ENCODE measurements at places on chromosomes 5 and 9.
A peak's percentile ranks its signal among the peaks of the same experiment; 100 is the strongest.

DNA sequence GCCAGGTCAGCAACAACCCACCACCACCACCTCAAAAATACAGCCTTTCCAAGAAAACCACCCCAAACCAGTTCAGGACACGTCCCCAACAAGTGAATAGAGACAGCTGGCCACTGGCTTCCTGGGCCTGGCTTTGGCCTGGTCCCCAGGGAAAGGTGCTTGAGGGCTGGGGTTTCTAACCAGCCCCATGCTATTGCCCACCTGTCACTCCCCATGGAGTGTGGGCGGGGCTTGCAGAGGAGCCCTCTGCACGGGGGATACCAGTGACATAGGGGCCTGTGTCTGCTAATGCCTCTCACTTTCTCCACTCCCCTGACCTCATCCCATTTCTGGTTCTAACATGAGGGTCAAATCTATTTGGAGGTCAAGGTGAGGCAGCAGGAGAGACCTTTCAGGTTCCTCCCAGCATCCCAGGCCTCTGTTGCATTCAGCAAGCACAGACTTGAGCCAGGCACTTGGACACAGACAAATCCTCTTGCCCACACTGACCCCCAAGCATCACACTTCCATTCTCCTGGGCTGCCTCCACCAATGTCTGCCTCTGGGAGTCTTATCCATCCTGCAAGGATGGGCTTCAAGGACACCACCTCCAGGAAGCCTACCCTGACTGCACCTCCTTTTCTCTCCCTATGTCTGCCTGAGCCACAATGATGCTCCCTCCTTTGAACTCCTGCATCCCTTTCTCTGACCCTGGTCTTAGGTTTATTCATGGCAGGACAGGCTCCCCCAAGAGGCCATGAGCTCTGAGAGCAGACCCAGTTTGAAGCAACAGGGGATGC lies 16.1 kb upstream of the TTLL11 start:
- no peak for DNase-seq

- DNase-seq = no peak
These were observed 19.8 kb upstream of the SLC9A3 start for GRCh38 chr5:543755-544674.

DNA sequence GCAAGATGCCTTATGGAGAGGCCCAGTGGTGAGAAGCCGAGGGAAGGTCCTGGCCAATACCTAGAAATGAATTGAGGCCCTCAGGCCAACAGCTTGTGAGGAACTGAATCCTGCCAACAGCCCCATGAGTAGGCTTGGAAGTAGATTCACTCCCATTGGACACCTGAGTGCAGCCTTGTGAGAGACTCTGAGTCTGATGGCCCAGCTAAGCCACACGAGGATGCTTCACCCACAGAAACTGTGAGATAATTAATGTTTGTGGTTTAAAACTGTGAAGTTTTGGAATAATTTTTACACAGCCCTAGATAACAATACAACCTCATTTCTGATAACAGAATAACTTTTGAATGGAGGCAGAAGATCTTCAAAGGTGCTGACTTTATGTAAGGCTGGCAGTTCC lies 65.9 kb upstream of the DAP start:
- no peak for DNase-seq

DNA sequence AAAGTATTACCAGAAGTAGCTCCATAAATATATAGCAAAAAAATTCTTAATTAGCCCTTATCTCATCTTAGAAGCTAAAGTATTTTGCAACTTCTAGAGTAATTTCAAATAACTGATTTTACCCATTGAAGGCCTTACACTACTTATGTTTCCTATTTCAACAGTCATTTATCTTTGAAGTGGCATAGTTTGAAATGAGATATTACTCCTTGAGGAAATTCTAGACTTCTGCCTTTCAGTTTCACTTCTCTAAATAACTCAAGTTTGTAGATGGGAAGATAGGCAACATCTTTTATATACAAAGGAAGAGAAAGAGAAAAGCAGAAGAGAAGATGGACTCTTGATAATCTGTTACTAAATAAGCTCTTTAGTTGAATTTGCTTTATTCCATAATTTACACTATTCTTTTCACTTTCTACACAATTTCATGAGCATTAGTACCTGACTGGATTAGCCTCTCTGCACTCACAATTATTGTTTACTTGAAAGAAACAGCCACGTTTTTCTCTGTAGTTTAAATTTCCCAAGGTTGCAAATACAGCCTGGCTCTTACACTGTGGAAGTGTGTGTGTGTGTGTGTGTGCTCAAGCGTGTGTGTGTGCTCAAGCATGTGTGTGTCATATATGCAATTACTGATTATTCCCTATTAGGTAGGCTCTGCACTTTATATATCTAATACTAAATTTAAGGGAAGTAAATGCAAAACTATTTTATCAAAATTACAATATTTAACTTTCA lies 60.6 kb upstream of the EMB start:
- DNase-seq = no peak

DNA sequence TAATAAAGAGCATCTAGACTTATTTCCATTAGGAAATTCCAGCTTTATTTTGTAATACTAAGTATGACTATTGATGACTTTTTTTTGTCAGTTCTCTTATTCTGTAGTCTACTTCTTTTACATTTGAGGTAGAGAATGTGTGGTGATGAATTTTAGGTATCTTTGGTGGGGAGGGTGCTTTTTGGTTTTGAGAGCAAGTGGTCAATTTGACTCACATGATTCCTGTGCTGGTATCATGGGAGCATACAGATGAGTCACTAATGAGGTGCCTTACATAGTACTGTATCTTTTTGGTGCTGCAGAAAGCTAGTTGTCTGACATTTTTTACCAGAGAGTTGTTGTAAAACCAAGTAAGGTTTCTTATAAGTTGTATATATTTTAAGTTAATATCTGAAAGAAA lies 35.3 kb downstream of the ERBIN start:
- DNase-seq = peak; percentile 74

GRCh38 chr9:85027870-85028269 lies 358.3 kb downstream of the NTRK2 start:
- DNase-seq = no peak

DNA sequence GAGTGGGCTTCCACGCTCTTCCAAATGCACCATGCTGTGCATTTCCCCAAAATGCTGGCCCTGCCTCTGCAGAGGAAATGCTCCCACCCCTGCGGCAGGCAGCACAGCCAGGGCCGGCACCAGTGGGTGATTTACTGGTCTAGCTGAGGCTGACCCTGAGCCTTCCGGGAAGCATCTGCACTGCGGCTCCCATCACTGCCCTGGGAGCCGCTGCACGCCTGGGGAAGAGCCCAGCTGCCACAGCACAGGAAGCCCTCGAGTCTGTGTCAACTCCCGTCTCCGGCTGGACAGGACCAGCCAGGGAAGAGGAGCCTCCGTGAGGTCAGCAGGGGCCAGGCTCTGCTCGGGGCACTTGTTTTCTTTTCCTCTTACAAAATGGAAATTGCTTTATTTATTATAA lies 25.1 kb upstream of the EEIG1 start:
- DNase-seq = peak; percentile 26

DNA sequence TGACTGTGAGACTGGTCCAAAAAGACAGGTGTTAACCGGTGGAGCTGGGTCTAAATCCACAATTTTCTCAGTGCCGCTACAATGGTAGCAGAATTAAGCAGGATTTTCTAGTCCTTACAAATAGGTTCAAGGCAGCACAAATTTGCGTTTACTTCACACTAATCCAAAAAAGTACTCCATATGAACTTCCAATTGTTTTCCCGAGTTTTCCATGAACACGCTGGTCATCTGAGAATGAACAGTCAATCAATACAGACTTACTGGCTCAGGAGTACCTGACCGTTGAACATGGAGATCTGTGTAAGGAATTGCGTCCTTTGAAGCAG lies 709 bp downstream of the SLC35D2 start:
- no peak for DNase-seq

GRCh38 chr5:537621-538071 lies 13.4 kb upstream of the SLC9A3 start:
- no peak for DNase-seq

GRCh38 chr9:87343816-87344430 lies 153.7 kb upstream of the DAPK1 start:
- peak; percentile 9 for DNase-seq

DNA sequence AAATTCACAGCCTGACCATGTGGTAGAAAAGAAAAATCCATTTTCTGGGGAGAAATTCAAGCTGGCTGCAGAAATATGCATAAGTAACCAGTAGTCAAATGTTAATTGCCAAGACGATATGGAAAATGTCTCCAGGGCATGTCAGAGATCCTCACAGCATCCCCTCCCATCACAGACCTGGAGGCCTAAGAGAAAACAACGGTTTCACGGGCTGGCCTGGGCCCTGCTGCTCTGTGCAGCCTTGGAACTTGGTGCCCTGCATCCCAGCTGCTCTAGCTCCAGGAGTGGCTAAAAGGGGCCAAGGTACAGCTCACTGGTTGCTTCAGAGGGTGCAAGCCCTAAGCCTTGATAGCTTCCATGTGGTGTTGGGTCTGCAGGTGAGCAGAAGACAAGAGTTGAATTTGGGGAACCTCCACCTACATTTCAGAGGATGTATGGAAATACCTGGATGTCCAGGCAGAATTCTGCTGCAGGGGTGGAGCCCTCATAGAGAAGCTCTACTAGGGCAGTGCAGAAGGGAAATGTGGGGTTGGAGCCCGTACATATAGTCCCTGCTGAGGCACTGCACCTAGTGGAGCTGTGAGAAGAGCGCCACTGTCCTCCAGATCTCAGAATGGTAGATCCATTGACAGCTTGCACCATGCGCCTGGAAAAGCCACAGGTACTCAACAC lies 49.7 kb downstream of the PTBP3 start:
- DNase-seq = no peak

DNA sequence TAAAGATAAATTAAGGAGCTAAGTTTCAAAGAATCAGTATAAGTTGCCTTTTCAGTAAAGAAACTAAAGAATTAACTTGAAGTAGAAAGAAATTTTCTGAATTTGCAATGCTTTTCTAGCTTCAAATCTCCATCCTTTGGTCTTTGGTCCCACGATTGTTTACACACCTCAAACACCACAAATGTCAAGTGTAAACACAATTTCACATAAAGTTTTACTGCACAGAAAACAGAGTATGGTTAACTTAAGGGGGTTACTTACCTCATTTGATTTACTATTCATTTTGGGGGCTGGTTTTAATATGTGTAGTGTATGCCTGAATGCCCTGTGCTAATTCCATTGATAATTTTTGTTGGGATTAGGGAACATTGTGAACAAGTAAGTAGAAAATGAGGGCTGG lies 4.1 kb downstream of the CDO1 start:
- no peak for DNase-seq

DNA sequence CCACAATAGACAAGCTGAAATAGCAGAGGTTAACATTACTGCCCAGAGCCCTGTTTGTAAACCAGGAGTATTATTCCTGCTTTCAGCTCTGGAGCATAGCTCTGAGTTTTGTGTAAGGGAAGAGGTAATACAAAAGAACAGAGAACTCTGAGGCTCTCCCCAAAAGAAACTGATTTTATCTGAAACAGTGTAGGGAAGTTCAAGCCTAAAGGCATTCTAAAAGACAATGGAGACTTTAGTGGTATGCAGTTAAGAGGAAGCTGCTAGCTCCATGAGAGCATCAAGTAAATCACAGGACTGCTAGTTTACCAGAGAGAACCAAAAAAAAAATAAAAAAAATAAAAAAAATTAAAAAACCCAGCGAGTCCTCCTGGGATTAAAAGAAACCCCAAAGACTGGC lies 146.6 kb upstream of the PCSK5 start:
- DNase-seq = no peak

DNA sequence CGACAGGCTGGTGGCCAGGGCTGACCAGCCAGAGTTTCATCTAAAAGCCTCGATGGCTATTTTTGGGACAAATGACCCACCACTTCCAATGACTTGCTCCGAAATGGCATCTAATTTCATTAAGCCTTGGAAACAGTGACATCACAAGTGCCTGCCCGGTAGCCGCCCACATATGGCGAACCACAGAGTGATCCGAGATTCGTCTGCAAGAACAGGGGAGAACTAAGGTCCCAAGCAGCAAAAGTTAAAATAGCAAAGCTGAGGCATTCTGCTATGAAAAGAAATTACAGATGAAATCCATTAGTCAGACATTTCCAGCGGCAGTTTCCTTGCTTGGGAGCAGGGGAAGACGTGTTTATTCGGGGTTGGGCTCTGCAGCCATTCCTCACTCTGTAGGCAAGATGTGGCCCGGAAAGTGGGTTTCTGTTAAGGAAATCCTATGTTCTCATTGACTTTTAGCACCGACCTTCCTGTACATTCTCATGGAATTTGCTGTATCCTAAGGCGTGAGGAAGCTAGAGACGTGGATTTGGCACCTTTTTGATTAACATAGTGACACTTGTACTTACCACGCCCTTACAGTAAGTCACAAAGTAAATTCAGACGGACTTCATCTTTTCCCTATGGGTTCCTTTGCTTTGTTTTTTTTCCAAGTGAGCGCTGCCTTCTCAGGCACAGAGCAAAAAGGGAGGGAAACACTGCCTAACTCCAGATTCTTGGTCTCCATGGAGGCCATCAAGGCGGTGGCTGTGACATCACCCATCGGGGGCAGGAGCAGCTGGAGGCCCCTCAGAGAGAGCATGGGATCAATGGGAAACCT lies 45.1 kb downstream of the ERGIC1 start:
- peak; percentile 64 for DNase-seq

DNA sequence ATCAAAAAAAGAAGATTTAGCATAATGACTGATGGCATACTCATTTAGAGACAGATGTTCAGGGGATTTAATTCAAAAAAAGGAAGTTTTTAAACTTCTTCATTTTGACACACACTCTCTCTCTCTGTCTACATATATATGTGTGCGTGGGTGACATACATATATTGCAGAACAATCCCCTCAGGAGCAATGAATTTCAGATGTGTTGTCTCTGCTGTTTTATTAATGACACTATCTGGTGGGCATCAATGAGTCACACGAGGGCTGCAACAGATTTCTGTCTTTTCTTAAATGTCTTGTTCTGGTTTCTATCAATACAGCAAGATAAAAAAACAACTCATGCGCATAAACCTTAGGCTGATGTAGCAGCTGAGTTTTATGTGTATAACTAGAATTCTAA lies 123.5 kb upstream of the SLCO6A1 start:
- DNase-seq = no peak

- DNase-seq = no peak
These were observed 1049.0 kb downstream of the PTPRD start for GRCh38 chr9:9563817-9564216.

- no peak for DNase-seq
These were observed 63.0 kb downstream of the LPAR1 start for GRCh38 chr9:110975278-110975677.

- DNase-seq = peak; percentile 83
These were observed at the start of gene PIGO for GRCh38 chr9:35096035-35096849. Gene PIGO, minus strand, starts transcription at chr9:35096591. Its CDS starts 1,026 bp downstream, at chr9:35095565.

GRCh38 chr9:109002141-109002540 lies 11.2 kb downstream of the CTNNAL1 start:
- no peak for DNase-seq

DNA sequence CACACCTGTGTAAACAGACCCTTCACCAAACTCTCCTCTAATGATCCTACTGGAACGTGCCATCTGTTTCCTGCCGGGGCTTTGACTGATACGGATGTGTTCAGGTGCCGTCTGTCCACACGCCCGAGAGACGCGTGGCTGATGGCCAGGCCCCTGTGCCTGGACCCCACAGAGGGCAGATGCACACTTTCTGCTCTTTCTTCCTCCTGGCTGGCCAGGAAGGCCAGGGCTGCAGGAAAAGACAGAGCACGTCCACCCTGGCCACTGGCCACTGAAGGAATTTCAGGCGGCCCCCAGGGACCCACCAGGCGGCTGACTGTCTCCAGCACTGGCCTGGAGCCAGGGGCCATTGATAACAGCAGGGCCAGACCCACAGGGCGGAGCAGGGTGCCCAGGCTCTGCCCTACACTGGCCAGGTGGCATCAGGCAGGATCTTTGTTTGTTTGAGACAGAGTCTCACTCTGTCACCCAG lies 3.6 kb upstream of the ENG start:
- DNase-seq = no peak

- peak; percentile 70 for DNase-seq
These were observed 90.8 kb downstream of the MACROH2A1 start for GRCh38 chr5:135308245-135308644.

GRCh38 chr9:108213511-108213910 lies 642.3 kb downstream of the ACTL7B start:
- DNase-seq = no peak

Measured in EL (cell line).